ENCODE measurements at places on chromosomes 2 and 18.

- peak; percentile 61 for DNase-seq
These were observed 131.2 kb upstream of the TTC27 start for GRCh38 chr2:32496662-32497061.

DNA sequence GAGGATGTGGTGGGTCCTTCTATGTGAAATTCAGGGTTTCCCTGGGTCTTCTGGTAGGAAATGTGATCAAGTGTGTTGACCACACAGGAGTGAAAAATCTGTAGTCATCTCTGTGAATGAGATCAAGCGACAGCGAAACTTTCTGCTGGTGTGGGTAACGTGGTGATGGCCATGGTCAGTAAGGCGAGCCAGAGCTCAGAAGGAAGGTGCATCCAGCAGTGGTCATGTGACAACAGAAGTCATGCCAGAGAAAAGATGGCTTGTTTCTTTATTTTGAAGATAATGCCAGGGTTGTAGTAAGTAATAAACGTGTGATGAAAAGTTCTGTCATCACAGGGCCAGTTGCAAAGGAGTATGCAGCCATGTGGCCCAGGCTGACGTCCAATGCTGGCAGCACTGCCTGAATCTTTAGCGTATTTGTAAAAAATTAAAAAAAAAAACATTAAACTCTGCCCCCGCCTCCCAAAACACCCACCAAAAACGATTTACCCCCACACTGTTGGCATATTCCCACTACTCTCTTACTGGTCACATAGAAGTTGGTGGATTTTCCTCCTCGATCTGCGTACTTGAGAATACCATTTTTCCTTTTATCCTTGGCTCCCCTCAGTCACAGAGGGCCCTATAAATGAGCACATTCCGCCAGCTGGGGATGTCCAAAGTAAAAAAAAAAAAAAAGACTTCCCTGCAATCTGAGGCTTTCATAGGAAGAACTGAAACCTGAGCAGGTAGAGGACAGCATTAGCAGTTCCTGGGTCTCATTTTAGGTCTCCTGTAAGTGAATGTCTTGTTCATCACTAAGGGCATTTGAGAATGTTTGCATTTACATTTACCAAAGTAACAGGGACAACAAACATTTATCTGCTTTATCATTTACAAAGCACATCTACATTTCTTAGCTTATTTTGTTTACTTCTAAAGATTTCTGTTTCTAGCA is 70.6 kb downstream of the SLC4A3 start:
- no peak for DNase-seq

- DNase-seq = no peak
These were observed 127.0 kb upstream of the KLHL14 start for GRCh38 chr18:32899819-32900218.

- peak; percentile 48 for DNase-seq
These were observed 211.0 kb downstream of the HAUS1 start for GRCh38 chr18:46315161-46315560.

- DNase-seq = peak; percentile 66
These were observed 805 bp downstream of the LIMS2 start for GRCh38 chr2:127674241-127675209.

GRCh38 chr2:18387441-18388206 is 172.8 kb downstream of the RDH14 start:
- DNase-seq = peak; percentile 76

- no peak for DNase-seq
These were observed 65.6 kb upstream of the SCN1A start for GRCh38 chr2:166193407-166193806.

DNA sequence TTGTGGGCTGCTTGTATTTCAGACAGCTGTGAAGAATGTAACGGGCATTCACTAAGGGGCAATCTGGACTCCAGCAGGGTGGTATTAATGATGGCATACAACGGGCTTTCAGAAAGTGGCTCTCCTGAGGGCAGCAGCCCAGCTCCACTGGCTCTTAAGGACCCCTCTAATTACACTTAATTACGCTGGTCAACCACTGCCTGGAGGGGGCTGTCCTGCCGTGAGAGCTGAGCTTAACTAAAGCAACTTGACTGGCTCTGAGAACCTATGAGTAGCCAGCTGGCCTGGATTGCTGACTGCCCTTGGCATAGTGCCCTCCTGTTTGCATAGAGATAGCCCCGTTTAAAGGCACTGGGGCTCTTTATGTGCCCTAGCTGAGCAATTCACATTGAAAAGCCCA is 3.8 kb downstream of the LIPG start:
- no peak for DNase-seq

DNA sequence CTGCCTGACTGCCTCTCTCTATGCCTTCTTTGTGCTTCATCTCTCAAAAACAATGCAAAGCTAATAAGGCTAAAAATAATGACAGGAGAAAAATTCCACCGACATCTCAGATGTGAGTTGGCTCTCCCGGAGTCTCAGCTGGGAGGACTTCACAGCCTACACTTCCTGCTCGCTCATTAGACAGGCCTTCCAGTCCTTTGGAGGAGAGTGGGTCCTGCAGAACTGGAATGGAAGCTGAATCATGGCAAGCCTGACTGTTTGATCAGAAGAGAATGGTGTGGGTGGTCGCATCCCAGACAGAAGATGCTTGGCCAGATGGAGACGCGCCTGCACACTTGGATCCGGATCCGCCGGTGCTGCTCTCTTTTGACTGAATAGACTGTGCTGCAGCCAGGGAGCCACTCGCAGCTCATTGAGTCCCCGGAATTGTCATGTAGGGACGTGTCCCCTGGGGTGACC is 49.7 kb downstream of the TRIB2 start:
- no peak for DNase-seq

DNA sequence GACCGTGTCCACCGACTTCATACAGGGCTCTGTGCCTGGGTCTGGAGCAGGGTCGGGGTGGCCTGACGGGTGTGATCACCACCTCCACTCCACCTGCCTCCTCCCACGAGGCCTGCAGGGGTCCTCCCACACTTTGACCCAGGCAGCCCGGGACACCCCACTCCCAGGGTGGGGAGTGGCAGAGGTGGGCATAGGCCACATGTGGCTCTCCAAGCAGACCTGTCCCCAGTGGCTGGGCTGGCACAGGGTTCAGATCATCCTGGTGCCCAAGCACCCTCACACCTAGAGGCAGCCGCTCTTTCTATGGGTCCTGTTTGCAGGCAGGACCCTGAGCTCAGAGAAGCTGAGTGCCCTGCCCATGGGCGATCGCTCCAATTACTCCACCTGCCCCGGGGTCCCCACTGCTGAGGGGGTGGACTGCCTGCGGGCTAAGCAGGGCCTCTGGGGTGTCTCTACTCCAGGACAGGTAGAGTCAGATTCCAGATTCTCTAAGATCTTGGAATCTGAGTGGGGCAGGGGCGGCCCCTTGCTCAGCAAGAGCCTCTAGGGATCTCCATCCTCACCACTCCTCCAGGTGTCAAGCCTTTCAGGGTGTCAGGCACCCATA is 1.4 kb downstream of the NEURL3 start:
- DNase-seq = no peak

GRCh38 chr2:78061301-78061700 is 539.1 kb upstream of the LRRTM4 start:
- DNase-seq = no peak

- DNase-seq = no peak
These were observed 751.2 kb downstream of the SATB2 start for GRCh38 chr2:198706476-198707082.

GRCh38 chr2:47024046-47024445 is 108.4 kb upstream of the MCFD2 start:
- DNase-seq = no peak

GRCh38 chr2:164697688-164698461 is 76.6 kb upstream of the GRB14 start:
- DNase-seq = peak; percentile 33

- no peak for DNase-seq
These were observed 26.0 kb downstream of the SOS1 start for GRCh38 chr2:39094717-39095363.

GRCh38 chr2:43085929-43086328 is 140.5 kb downstream of the ZFP36L2 start:
- no peak for DNase-seq

- no peak for DNase-seq
These were observed 148.8 kb downstream of the WDSUB1 start for GRCh38 chr2:159137511-159138241.

DNA sequence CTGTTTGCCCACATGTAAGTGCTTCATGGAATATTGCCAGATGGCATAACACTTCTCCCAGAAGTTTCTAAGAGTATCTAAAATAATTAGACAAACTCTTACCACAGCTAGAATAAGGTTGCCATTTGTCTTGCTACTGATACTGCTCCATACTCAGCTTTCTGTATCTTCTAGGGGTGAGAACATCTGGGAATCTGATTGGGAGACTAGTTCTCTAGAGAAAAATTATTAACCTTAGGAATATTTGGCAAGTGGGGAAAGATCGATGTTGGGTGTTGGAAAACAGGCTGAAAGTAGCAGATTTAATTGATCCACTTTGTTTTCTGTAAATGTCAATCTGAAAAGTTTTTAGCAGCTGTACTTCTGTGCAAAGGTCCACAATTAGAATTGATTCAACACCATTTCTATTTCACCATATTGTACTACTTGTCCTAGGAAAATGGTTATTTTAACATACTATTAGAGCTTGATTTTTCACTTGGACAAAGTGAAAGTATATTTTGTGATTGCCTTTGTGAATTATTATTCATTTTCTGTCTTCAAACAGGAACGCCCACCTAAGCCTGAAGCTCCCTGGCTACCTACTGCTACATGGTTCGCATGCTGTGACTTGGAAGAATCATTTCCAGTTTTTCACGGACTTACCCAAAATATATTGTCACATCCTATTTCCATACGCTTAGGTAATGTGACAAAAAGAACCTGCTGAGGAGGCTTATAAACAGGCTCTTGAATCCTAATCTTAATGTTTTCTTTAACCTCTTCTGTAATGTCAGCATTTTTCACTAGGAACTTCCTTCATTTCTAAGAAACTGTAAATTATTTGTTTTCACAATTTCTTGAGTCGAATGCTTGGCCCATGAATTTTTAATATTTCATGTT is 147.7 kb downstream of the TRABD2A start:
- DNase-seq = peak; percentile 7

- peak; percentile 80 for DNase-seq
These were observed 73.2 kb downstream of the MBP start for GRCh38 chr18:77059294-77059916.

- no peak for DNase-seq
These were observed 570.6 kb upstream of the GCFC2 start for GRCh38 chr2:76281156-76281841.

Data from suppressor macrophage treated with lipopolysaccharide for 1 hour (primary cell).